ENCODE measurements at places on chromosomes 11 and 22.

DNA sequence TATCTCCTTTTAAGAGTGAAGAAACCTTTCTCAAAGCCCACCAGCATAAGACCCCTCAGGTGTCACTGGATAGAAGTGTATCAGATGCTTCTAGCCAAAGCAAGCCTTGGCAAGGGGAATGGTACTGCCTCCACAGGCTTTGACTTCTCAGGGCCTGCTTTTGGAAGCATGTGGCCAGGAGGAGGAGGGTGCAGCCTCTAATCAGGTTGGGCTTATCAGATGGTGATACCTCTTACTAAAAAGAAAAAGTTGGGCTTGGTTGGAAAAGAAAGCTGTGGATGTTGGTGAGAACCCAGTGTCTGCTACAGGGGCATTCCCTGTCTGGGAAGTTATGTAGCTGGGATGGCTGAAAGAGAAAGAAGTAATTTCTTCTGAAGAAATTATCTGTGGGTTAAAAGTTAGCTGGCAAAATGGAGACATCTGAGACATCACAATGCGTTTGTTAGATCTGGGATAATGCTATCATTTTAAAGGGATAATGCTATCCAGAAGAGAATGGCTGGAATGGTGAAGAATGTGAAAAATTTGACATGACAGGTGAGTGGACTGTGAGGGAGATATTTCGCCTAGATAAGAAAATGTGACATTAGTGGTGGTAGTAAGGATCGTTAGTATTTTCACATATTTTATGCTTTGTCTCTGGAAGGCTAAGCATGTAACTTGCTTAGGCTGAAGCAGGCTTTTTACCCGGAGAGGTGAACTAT, 7.2 kb downstream of the APLP2 start:
- DNase-seq, result no peak

DNA sequence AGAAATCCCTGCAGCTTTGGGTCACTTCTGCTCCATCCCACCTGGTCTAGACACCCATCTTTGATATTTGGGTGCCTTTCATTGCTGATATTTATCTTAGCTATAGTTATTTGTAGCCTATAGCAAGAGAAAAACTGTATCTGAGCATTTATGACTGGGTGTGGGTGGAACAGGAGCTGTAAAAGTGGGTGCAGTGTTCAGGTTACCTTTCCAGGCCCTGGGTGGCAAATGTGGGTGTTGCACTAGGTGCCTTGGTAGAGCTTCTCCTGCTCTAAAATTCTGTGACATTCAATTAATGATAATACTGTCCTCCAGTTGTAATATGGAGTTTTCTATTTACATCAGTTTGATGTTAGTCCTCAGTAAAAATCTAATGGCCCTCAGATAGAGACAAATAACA, 78.4 kb upstream of the OR4B1 start:
- DNase-seq, result no peak

DNA sequence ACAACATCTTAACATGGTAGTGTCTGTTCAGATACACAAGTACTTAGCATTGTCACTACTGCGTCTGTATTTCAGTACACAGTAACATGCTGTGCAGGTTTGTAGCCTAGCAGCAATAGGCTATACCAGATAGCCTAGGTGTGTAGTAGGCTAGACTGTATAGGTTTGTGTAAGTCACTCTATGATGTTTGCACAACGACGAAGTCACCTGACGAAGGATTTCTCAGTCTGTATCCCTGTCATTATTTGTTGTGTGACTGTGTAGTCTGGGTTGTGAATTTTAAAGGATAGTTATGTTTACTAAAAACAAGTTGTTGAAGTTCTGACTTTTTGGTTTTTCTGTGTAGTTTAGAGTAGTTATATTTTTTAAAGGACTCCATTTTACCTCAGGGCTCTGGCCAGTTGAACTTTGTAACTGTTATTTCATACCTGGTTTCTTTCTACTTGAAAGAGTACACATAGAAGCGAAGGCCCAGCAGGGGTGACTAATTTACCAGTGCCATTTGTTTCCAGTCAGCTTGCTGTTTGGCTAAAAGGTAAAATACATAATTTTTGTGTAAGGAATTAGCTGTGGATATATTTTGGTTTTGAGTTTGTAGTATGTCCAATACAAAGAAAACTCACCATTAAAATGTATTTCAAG, 72.3 kb downstream of the PPP6R3 start:
- DNase-seq, result no peak

DNA sequence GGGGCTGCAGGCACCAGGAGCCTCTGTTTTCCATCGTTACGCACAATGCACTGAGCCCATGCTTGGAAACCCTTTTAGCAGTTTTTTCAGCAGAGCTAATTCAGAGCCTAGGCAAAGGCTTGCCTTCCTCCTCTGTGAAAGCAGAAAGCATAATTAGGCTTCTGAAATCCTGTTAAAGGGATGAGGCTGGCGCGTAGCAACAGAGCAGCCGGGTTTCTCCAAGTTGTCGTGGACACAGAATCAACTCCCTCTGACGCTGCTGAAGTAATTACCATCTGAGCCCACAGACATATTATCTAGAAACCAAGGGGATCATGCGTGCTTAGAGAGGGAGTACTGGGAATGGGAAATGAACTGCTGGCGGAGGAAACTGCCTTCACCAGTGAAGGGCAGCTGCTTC, 85.4 kb downstream of the MYO18B start:
- no peak for DNase-seq

GRCh38 chr11:10208131-10208575, 85.9 kb downstream of the SBF2 start:
- peak; percentile 22 for DNase-seq

GRCh38 chr11:75814363-75814676, 690 bp upstream of the UVRAG start:
- no peak for DNase-seq

DNA sequence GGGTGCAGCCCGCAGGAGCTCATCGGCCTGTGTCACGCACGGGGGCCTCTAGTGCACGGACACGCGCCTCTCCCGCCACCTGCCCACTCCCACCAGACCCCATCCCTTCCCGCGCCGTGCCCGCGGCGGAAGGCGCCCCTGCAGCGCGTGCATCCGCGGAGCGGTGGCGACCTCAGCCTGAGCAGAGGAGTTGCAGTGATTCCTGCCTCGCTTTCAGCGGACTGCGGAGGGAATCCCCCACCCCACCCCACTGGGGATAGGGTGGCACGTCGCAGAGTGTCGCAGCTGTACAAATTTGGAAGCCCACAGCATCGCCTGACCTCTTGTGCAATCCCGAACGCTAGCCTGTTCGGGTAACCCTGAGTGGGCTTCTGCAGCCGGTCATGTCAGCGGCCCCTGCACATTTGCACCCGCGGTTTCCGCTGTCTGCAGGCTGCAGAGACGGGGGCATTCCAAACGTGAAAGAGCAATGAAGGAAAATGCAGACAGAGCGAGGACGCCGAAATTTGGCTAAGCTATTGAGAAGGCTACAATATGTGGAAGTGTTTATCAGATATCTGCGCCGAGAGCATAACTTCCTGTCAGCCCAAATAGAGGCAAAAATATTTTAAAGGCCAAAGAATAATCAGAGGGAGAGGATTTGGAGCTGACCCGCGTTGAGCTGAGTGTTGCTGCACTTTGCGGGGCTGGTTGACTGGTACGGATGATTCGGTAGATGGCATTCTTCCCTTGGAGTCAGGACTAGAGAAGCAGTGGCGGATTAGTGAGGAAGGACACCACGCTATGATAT, 617 bp upstream of the ARHGAP20 start:
- DNase-seq, result no peak

GRCh38 chr22:19168088-19168890, 10.2 kb downstream of the SLC25A1 start:
- peak; percentile 6 for DNase-seq

DNA sequence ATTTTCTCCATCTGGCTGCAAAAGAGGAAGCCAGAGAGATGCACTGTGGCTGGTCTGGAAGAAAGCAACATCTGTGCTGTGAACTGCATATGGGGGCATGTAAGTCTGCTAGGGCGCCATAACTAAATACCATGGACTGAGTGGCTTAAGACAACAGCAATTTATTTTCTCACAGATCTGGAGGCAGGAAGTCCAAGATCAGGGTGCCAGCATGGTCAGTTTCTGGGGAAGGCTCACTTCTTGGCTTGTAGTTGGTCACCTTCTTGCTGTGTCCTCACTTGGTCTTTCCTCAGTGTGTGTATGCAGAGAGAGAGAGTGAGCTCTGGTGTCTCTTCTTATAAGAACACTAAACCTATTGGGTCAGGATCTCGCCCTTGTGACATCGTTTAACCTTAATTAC, 34.9 kb upstream of the POLD3 start:
- peak; percentile 16 for DNase-seq

DNA sequence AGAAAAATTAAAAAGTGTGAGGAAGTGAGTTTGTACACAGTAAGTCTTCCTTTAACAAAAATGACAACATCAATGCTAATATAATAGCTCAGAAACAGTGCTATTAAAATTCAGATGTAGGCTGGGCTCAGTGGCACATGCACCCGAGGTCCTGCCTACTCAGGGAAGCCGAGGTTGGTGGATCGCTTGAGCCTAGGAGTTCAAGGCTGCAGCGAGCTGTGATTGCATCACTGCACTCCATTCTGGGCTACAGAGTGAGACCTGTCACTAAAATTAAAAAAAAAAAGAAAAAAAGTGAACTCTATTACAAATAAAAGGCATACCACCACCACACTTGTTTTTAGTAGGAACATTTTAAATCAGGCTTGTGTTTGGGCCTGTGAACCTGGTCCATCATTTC, 39.2 kb upstream of the PAX6 start:
- no peak for DNase-seq

All from MV-4-11 (cell line).